Inflammatory macrophage (primary cell): ENCODE measurements at places on chromosomes 6 and 20.

DNA sequence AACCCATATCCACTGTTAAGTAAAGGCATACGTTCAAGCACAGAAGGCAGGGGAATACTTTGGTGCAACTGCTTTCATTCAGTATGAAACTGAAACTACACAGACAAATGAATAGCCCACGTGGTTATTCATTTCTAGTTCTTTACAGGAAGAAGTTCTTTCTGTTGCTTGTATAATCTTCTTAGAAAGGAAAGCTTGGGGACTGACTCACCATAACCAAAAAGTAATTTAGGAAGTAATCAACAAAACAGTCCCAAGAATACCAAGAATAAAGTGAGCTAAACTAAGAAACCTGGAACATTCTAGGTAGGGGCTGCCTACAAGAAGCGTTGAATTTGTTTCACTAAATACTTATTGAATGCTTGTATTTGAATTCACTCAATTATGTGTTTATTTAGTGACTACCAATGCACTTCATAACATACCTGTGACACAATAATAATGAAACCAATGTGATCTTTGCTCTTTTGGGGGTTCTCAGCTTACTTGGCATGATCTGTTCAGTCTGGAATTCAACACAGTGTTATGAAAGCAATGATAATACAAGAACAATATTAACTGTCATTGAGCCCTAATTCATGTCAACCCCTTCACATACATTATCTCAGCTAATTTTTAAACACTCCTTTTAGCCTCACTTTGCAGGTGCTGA lies 25.1 kb upstream of the KIAA0408 start:
- peak; percentile 31 for DNase-seq

- DNase-seq, result no peak
Measured at GRCh38 chr6:121453191-121453590, 17.7 kb downstream of the GJA1 start.

GRCh38 chr20:56350842-56351241 lies 7.9 kb upstream of the FAM210B start:
- DNase-seq, result no peak

- DNase-seq, result no peak
Measured at GRCh38 chr6:15775741-15776140, 112.9 kb upstream of the DTNBP1 start.

GRCh38 chr20:36098364-36098763 lies 56.2 kb upstream of the EPB41L1 start:
- peak; percentile 91 for DNase-seq

DNA sequence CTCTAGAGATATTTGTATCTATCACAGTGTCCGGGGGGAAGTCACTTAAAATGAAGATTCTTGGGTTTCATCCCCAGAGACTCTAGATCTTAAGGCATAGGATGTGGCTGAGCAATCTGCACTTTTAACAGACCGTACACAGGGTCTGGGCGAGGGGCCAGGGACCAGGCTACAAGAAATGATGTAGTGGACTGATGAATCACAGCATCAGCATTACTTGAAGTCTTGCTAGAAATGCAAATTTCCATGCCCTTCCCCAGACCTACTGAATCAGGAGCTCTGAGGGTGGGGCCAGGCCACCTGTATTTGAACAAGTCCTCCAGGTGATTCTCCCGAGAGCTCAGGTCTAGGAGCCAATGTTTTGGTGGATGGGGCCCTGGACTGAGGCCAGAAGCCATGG lies 168.4 kb downstream of the DOK5 start:
- DNase-seq, result no peak
